ENCODE measurements at places on chromosomes 6 and 20. TPM values are rescaled to one million over a fixed set of nuclear protein-coding genes. Genes with fewer than 3 reads are reported as not detected.

RNGTT gene
- 17.6 TPM for total RNA-seq

GRCh38 chr6:42989923-42990322 lies 5.6 kb downstream of the PPP2R5D start:
- no peak for DNase-seq
- H3K27me3 ChIP-seq, result peaks cover 2% of the 10 kb centered on the region
- no peak overlapping the region for H3K4me3 ChIP-seq
- peaks cover 33% of the 10 kb centered on the region for H3K36me3 ChIP-seq
- no peak overlapping the region for H3K27ac ChIP-seq
- H3K4me1 ChIP-seq, result peaks cover 43% of the 10 kb centered on the region

DNA sequence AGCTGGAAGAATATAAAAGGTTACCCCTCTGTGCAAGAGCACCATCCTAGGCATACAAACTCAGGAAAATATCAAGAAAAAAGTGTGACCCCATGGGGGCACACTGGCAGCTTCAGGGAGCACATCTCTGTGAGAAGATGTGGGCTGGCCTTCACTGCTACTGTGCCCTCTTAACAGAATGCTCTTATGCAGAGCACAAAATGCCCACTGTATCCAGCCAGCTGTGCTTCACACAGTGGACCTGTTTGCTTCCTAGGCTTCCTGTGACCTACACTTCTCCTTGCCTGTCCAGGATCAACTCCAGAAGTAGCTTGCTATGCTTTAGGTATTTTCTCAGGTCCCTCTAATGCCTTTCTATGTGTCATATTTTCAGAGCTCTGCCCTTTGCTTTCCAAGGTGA lies 380.2 kb upstream of the MMS22L start:
- H3K27me3 ChIP-seq, result no peaks in the 10 kb centered on the region
- no peak overlapping the region for H3K4me3 ChIP-seq
- no peak overlapping the region for H3K27ac ChIP-seq
- no peaks in the 10 kb centered on the region for H3K4me1 ChIP-seq
- no peak for DNase-seq
- no peaks in the 10 kb centered on the region for H3K36me3 ChIP-seq

- H3K4me3 ChIP-seq, result no peak overlapping the region
- peak; percentile 13 for DNase-seq
- no peaks in the 10 kb centered on the region for H3K27me3 ChIP-seq
- peaks cover 24% of the 10 kb centered on the region for H3K4me1 ChIP-seq
- no peaks in the 10 kb centered on the region for H3K36me3 ChIP-seq
Observed at GRCh38 chr6:54238396-54238795, 69.8 kb upstream of the TINAG start.

UST gene
- total RNA-seq, result 17.8 TPM

DNA sequence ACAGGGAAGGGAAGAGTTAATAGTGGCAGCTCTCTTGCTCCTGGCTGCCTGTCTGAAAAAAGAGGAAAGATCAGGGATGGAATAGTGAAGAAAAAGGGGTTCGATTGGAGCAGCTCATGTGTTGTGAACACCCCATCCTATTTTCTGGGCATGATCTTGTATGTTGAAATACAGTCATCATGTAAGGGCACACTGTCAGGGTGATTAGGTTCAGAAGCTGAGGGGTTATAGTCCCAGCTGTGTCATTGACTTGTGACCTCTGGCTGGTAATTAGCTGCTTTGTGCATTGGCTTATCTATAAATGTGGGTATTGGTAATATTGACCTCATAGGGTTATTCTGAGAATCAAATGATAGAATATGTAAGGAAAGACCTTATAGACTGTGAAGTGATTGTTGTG lies 30.1 kb downstream of the PHF20 start:
- no peak overlapping the region for H3K4me3 ChIP-seq
- no peak for DNase-seq
- H3K27me3 ChIP-seq, result no peaks in the 10 kb centered on the region
- H3K4me1 ChIP-seq, result no peaks in the 10 kb centered on the region

RGS17 gene
- 0.10 TPM for total RNA-seq

PTPRT gene
- not detected for total RNA-seq

- DNase-seq, result no peak
- H3K4me3 ChIP-seq, result no peak overlapping the region
- no peaks in the 10 kb centered on the region for H3K36me3 ChIP-seq
- no peak overlapping the region for H3K27ac ChIP-seq
- no peaks in the 10 kb centered on the region for H3K4me1 ChIP-seq
- H3K27me3 ChIP-seq, result peaks cover 42% of the 10 kb centered on the region
Observed at GRCh38 chr20:63172726-63173125, 43.2 kb downstream of the YTHDF1 start.

GRCh38 chr6:12815089-12815488 lies 98.5 kb downstream of the PHACTR1 start:
- H3K27ac ChIP-seq, result no peak overlapping the region
- peaks cover 5% of the 10 kb centered on the region for H3K27me3 ChIP-seq
- H3K4me1 ChIP-seq, result no peaks in the 10 kb centered on the region
- no peaks in the 10 kb centered on the region for H3K36me3 ChIP-seq

- peaks cover 8% of the 10 kb centered on the region for H3K4me1 ChIP-seq
- H3K27ac ChIP-seq, result no peak overlapping the region
- no peak for DNase-seq
- 0 out of 2 replicates have a peak, but pooled peaks cover 4% of the 10 kb centered on the region for H3K36me3 ChIP-seq
- no peak overlapping the region for H3K4me3 ChIP-seq
Observed at GRCh38 chr6:43962458-43962857, 164.8 kb downstream of the MRPL14 start.

DNA sequence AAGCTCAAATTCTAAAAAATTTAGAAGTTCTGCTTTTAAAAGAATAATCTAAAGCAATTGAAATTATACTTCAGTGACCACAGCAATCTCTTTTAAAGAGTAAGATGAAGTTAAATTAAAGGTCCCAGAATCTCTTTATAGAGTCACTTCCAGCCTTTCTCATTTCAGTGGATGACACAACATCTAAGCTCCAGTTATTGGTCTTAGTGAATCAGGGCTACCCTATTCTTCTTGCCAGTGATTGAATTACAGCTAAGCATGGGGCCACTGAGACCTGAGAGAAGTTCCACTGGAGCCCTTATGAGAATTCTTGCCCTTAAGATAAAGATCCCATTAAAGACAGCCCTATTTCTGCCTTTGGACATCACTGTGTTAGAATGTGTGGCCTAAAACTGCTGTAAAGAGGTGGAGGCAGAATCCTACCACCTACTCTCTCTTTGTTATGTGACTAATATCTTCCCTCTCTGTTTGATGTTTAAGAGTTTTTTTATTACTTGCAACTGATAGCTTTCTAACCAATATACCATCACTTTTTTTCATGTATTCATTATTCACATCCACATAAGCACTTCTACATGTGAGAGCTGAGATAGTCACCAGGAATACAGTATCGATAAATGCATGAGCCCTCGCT lies 128.6 kb downstream of the UNC5CL start:
- no peak for DNase-seq
- H3K36me3 ChIP-seq, result no peaks in the 10 kb centered on the region
- peaks cover 2% of the 10 kb centered on the region for H3K27me3 ChIP-seq
- H3K4me1 ChIP-seq, result peaks cover 17% of the 10 kb centered on the region
- no peak overlapping the region for H3K4me3 ChIP-seq
- H3K27ac ChIP-seq, result no peak overlapping the region

RBM24 gene
- 26.3 TPM for total RNA-seq

DNA sequence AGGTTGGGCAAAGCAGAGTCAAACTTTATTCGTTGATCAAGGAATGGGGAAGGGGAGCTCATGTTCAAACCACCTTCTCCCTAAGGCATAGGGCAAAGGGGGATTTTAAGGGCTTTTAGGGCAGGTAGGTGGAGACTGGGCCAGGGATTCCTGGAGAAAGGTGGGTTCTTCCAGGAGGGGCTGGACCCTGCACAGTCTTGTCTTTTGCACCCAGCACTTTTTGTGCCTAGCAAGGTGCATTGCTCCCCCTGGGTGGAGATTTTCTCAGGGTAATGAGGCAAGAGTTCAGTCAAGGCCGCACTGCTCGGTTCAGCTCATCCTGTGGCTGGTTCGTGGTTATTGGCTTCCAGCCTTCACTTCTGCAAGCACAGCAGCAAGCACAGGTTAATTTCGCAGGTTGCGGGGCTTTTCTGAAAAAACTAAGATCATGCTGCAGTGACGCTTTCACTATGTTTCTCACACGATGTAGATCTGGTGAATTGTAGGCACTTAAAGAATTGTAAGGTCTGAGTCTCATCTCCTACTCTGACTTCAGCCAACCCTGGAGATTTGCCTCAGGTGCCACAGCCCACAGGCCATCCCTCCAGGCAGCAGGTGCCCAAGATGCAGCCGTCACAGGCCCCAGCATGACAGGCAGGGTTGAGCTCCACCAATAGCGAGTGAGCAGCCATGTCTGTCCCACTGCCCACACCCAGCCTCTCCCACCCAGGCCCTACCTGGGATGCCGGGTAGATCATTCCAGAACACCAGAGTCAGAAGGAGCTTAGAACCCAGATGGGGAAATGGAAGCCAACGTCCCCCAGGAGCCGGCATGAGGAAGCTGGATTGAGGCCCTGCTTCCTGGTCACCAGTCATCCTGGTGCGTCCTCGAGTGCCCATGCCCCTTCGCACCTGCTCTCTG lies 37.1 kb downstream of the SUN5 start:
- H3K27me3 ChIP-seq, result peaks cover 43% of the 10 kb centered on the region
- H3K36me3 ChIP-seq, result no peaks in the 10 kb centered on the region
- no peaks in the 10 kb centered on the region for H3K4me1 ChIP-seq

C20orf144 gene
- total RNA-seq, result 0.23 TPM

DIDO1 gene
- 34.4 TPM for total RNA-seq

DZANK1 gene
- 1.6 TPM for total RNA-seq

GRCh38 chr6:73236144-73236750 lies 11.0 kb upstream of the KHDC1L start:
- H3K4me3 ChIP-seq, result no peak overlapping the region
- DNase-seq, result peak; percentile 97
- H3K4me1 ChIP-seq, result peaks cover 46% of the 10 kb centered on the region
- H3K27ac ChIP-seq, result peak overlapping the region; percentile 89
- H3K27me3 ChIP-seq, result no peaks in the 10 kb centered on the region
- H3K36me3 ChIP-seq, result peaks cover 5% of the 10 kb centered on the region

GRCh38 chr20:36688630-36689029 lies 42.6 kb upstream of the SLA2 start:
- no peak for DNase-seq
- H3K4me3 ChIP-seq, result no peak overlapping the region
- H3K36me3 ChIP-seq, result peaks cover 4% of the 10 kb centered on the region
- H3K4me1 ChIP-seq, result no peaks in the 10 kb centered on the region
- no peak overlapping the region for H3K27ac ChIP-seq

DNA sequence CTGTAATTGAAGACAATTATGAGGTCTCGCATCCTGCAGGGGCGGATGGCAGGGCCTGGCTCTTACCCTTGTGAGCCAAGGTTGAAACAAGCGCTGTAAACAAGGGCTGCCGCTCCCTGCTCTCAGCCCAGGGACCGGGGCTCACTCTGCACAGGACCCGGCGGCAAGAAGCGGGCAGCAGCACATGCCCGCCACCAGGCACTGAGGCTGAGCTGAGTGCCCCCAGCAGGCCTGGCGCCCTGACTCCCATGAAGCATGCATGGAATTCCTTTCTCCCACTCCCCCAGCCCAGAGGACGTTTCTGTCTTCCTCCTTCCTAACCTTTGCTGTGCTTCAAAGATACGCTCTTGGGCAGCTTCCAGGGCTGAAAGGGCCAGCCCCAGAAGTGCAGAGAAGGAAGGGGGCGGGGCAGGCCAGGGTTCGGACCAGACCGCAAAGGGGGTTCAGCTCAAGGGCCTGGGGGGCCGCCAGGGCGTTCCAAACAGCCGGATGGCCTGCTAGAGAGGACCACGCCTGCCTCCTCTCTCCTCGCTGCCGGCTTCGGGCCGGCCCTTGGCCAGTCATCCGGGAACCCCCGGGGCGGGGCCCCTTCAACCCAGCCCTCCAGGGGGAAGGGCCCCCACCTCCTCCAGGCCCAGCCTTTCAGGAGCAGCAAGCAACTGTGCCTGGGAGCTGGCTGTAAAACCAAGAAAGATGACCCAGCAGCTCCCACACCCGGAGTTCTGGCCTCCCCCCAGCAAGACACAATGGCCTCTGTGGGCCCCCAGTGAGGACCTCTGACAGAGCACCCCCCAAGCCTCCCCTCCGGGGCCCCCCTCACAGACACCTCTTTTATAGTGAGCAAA lies 109.9 kb downstream of the NOL4L start:
- H3K4me3 ChIP-seq, result peak overlapping the region; percentile 87
- peak; percentile 91 for DNase-seq
- H3K36me3 ChIP-seq, result peaks cover 11% of the 10 kb centered on the region
- H3K4me1 ChIP-seq, result peaks cover 53% of the 10 kb centered on the region

ID4 gene
- 6.9 TPM for total RNA-seq

GRCh38 chr6:144106206-144106605 lies 10.8 kb upstream of the SF3B5 start:
- H3K27me3 ChIP-seq, result peaks cover 3% of the 10 kb centered on the region
- H3K27ac ChIP-seq, result no peak overlapping the region
- DNase-seq, result no peak
- peaks cover 17% of the 10 kb centered on the region for H3K4me1 ChIP-seq
- H3K4me3 ChIP-seq, result no peak overlapping the region

ASIP gene
- total RNA-seq, result not detected

ZNF512B gene
- 25.4 TPM for total RNA-seq

RPRD1B gene
- total RNA-seq, result 18.8 TPM

NRSN2 gene
- 72.2 TPM for total RNA-seq

Data from HFFc6 (cell line).